ENCODE measurements at places on chromosomes 7 and 10. TPM values are rescaled to one million over a fixed set of nuclear protein-coding genes. Genes with fewer than 3 reads are reported as not detected.

DNA sequence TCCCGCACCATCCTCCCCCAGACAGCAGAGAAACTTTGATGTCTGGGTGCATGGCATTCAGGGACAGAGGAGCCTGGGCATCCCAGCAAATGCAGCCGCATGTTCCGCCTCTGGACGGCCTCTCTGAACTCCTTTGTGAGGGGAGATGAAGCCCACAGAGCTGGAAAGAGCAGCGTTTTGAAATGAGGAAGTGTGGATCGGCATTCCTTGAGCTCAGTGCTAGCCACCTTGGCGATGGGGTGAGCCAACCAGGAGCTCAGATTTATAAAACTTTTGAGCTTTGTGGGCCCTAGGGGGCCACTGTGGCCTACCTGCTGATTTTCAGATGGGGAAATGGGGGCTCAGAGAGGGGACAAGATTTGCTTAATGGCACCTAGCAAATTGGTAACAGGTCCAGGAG lies 126.4 kb upstream of the TCF7L2 start:
- no peak for DNase-seq

DNA sequence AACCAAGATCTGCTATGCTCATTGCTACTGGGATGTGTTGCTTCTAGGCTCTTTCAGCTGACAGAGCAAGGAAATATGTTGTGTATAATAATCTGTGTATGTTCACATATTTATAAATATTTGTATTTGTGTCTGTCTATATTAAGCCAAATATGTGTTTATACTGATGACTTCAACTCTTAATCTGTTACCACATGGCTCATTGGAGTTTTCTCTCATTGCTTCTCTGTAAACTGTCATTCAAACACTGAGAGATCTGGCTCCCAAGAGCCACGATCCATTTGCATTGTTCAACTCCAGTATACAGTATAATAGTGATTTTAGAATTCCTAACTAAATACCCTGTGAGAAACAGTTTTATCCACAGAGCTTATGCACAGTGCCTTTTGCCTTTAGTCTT lies 35.3 kb downstream of the BICC1 start:
- no peak for DNase-seq

DNA sequence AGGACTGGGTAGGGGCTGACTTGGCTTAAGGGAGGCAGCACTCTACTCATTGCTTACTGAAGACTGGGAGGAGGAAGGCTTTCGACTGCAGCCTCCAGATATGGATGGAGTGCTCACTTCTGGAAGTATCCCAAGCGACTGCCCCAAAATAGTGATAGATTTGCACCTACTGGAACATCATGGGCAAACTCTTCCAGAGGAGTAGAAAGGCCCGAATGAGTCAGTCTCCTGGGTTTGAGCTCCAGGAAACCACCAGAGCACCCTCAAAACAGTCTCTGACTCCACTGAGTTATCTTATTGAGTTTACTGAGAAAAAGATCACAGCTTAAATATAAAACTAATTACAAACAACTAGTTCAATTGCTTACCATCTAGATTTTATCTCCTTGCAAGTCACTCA lies 37.2 kb upstream of the PDLIM1 start:
- DNase-seq = no peak

Gene GUSB
- polyA plus RNA-seq = 98.8 TPM

Gene OR2A42
- not detected for polyA plus RNA-seq

Gene EFCAB10
- polyA plus RNA-seq = not detected

Gene CYP3A4
- not detected for polyA plus RNA-seq

DNA sequence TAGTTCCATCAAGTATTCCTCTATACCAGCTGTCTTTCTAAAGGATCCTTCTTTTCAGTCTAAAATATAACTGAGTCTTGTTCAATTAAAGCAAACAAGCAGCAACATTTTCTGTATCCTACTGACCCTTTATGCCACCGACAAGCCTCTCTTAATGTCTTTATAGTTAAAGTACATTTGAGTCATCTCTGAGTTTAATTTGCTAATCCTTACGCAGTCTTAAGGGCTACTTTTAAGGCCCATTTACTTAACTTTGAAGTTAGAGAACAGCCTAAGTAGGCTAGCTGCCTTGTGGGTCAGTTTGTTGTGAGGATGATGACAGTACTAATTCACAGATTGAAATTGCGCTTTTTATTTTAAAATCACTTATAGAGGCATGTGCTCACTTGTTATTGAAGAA lies 265.5 kb upstream of the FERD3L start:
- DNase-seq = no peak

DNA sequence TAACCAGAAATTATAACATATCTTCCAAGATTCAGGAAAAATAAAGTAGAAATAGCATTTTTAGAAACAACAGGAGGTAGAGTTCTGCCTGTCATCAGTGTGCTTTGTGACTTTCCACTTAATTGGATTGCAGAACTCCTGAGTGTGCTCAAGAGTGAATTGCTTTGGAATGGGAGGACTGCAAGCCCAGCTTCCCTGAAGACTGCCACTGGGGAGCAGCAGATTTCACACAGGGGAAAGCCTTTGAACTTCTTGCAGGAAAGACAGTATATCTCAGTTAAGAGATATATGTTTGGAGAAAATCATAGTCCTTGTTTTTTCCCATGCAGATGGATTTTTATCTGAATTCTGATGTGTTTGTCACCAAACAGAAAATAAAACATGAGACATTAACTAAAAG lies 124.5 kb downstream of the TMEM168 start:
- DNase-seq = no peak

- DNase-seq = no peak
Measured at GRCh38 chr7:8305625-8306388, 43.8 kb upstream of the ICA1 start.

DNA sequence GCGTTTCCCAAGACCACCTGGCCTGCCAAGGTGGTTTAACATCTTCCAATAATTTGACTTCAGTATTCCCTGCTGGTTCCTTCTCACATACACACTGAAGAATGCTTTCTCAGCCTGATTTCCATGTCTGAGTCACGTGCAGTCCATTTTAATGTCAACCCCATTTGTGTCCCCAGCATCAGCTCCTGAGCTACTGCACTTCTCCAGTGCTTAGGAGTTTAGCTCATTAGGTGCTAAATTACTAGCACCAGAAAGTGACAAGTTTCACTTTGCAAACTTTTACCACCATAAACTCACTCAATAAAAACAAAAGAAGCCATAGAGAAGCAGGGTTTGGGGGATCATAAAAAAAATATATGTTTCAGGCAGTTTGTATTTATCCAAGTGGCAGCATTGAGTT lies 279.3 kb upstream of the SORCS1 start:
- DNase-seq = no peak

- no peak for DNase-seq
Measured at GRCh38 chr10:27439101-27439500, 65.0 kb upstream of the RAB18 start.

Gene HOXA6
- polyA plus RNA-seq = 10.0 TPM

Gene NUTM2A
- polyA plus RNA-seq = 0.75 TPM

Gene GPR85
- polyA plus RNA-seq = 0.54 TPM

Gene NSUN5
- 4.1 TPM for polyA plus RNA-seq

GRCh38 chr7:37982423-37982822 lies 62.0 kb downstream of the EPDR1 start:
- DNase-seq = no peak

- no peak for DNase-seq
Measured at GRCh38 chr7:4261601-4261960, 420.5 kb upstream of the FOXK1 start.

DNA sequence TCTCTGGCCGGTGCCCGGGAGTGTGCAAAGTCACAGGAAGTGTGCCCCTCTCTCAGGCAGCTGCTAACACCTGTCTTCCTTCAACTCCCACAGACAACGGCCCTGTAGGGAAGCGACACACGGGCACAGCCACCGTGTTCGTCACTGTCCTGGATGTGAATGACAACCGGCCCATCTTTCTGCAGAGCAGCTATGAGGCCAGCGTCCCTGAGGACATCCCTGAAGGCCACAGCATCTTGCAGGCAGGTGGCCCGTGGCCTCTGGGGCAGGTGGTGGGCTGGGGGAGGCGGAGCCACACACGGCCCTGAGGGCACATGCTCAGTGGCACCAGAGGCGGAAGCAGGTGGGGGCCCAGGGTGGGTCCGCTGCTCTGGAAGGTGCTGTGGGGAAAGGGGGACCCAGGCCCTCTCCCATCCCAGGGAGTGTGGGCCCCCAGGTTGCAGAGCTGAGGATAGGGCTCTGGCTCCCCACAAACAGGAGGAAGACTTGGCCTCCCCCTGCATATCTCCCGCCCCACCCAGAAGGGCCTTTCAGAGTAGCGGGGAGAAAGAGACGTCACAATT lies 6.9 kb downstream of the C10orf105 start:
- DNase-seq = no peak

GRCh38 chr10:4074545-4075407 lies 289.8 kb upstream of the KLF6 start:
- DNase-seq = no peak

DNA sequence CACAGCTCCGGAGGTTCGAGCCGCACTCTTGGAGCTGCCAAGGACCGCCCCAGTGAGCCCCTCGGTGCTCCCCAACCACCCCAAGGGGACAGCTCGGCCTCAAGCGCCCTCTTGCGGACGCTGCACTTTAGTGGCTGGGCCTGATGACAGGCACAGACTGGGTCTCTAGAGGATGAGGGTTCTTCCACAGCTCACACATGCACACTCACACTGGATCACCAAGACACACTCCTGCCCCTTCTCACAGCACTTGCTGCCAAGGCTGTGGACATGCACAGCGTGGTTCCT lies 2.1 kb downstream of the RET start:
- DNase-seq = no peak

GRCh38 chr10:1297566-1298301 lies 241.5 kb downstream of the WDR37 start:
- DNase-seq = no peak

DNA sequence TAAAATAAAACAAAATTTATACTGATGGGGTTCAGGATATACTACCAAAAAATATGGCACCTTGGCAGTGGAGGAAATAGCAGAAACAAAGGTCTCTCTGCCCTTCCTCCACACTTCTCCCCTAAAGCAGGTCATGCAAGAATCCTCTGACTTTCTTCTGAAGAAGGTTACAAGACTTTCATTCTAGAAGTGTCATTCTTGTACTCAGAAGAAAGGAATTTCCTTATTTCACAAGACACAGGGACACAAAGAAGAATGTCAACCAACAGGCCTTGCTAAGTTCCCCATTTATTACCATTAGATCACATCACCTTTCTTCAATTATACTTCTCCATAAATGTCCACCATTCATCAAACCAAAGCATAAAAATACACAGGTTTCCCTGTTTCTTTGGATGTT lies 470.2 kb downstream of the PAXIP1 start:
- DNase-seq = no peak

GRCh38 chr10:5453749-5454489 lies 41.6 kb downstream of the NET1 start:
- DNase-seq = no peak

GRCh38 chr10:106609470-106610266 lies 554.8 kb downstream of the SORCS1 start:
- DNase-seq = no peak

- no peak for DNase-seq
Measured at GRCh38 chr10:98340940-98341310, 72.9 kb upstream of the LOXL4 start.

DNA sequence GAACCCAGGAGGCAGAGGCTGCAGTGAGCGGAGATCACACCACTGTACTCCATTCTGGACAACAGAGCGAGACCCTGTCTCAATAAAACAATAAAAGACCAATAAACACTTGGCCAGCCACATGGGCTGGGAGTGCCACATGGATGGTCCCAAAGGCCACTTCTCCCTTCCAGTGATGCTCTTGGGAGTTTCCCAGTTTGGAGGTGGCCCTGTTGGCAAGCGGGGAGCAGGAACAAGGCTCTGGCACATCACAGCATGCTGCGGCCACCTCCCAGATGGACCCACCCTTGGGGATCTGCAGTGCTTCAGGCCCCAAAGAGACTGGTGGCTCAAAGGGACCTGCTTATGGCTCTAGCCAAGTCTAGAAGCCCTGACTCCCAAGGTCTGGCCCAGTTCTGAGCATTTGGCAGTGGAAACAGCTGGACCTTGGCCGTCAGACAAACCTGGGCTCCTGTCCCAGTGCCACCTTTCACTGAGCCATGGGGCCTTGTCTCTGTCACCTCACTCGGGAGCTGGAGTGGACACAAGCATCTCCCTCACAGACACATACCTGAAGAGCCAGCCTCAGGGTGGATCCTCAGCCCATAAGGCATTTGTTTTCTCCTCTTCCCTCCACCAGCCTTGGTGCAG lies 91.7 kb downstream of the COL13A1 start:
- DNase-seq = no peak

GRCh38 chr10:63236113-63236935 lies 103.2 kb downstream of the NRBF2 start:
- peak; percentile 96 for DNase-seq

DNA sequence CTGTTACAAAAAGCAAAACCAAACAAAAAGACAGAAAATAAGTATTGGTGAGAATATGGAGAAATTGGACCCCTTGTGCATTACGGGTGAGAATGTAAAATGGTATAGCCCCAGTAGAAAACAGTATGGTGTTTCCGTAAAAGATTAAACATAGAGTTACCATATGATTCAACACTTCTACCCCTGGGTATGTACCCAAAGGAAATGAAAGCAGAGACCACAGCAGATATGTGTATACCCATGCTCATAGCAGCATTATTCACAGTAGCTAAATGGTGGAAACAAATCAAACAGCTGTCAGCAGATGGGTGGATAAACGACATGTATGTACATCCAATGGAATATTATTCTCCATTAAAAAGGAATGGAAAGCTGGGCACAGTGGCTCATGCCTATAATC lies 42.4 kb downstream of the STARD3NL start:
- no peak for DNase-seq

DNA sequence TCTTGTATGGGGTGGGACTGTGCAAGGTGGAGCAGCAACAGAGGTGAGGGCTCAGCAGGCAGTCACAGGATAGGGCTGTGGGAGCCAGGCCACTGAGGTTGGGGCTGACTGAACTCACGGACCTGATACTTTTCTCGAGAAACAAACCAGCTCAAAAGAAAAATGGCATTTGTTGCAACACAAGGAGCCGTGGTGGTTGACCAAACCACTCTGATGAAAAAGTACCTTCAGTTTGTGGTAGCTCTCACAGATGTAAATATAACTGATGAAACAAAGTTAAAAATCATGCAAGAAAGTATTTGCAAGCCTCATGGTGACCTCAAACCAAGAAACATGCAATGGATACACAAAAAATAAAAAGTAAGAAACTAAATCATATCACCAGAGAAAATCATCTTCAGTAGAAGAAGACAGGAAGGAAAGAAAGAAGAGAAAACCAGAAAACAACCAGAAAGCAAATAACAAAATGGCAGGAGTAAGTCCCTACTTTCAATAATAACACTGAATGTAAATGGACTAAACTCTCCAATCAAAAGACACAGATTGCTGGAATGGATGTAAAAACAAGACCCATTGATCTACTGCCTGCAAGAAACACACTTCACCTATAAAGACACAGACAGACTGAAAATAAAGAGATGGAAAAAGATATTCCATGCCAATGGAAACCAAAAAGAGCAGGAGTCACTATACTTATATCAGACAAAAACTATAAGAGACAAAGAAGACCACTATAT lies 48.9 kb upstream of the DUSP5 start:
- no peak for DNase-seq

Gene ANXA8
- not detected for polyA plus RNA-seq
